ENCODE measurements at places on chromosomes 2 and 18.

- DNase-seq: no peak
Observed at GRCh38 chr2:230906471-230907230, 18.4 kb downstream of the GPR55 start.

DNA sequence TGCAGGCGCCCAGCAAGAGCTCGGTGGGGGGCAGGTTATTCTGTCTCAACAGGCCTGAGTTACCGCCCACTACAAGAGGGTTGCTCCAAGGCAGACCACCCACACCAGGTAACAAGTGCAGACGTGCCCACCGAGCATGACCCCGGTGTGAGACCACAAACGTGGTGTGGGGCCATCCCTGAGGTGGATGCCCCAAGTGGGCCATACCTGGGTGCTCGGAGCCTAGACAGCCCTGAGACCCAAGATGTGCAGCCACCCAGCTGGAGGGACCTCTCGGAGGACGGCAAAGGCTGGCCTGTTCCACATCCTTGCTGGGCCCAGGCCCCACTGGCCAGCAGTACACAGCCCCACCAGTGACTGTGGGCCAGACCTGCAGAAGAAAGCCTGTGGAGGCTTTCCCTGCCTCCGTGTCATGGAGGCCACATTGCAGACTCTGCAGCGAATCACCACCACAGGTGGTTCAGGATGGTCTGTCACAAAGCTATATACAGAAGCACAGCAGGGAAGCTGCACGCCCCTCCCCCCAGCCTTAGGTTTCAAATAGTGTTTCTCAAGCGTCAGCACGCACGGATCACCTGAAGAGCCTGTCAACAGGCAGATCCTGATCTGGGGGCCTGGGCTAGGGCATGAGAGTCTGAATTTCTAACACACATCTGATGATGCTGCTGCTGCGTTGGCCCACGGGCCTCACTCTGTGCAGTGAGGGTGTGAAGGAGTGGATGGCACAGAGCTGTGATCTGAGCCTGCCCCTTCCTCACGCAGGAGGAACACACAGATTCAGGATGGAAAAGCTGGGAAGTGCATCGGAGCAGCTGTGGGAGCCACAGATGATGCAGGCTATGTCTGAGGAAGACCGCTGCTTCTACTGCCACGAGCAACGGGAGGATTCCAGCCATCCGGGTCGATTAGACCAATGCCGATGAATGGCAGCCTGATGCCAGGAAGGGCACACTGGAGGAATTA lies 96.8 kb downstream of the UXS1 start:
- no peak for DNase-seq

- DNase-seq: peak; percentile 43
Observed at GRCh38 chr2:179031731-179032408, 18.1 kb downstream of the CCDC141 start.

DNA sequence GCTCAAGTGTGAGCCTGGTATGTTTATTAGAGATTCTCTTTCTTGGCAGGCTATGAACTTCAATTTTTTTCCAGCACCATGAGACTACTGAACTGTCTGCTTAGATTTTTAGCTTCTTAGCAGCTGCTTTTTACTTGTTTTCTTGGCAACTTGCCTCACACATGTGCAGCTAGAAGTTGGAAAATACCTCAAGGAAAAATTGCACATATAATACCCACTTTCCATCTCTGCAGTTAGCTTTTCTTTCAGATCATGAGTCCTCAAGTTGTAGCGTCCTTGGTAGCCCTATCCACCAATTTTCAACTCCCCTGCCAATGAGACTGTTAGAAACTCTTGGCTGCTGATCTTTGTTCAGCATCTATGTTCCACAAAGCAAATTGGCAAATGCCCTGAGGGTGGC lies 302.1 kb downstream of the HRH4 start:
- DNase-seq: no peak

DNA sequence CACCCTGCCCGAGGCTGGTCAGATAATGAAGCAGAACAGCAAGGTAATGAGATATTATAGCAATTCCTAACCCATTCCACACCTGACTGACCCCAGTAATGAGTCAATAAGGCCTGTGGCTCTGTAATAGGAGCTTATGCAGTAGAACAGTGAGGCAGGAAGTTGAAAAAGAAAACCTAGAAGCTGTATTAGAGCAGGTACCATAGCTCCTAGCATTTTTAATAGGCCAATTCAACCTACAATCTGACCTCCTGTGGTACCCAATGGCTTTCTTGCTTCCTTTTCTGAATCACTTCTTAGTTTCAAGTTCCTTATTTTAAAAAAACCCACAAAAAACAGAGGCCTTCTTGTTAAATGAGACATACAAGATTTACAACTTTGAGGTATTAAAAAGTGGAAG lies 43.6 kb upstream of the MAP2 start:
- no peak for DNase-seq

DNA sequence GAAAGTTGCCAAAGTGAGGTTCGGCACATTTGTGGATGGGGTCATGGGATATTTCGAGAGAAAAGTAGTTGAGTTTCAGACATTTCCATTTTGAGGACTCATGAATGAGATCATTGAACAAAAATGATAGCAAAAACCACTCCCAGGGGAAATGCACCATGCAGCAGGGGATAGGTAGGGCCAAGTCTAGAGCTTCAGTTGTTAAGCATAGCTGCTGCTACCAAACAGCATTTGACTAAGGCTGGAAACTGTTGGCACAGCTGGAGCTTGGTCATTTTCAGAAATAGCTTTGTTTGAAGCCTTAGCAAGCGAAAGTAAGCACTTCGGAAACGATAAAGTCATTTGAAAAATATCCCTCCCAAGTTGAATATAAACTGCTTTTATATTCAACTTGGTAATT lies 431.8 kb downstream of the SOCS6 start:
- no peak for DNase-seq

- no peak for DNase-seq
Observed at GRCh38 chr18:48335829-48336228, 73.4 kb downstream of the ZBTB7C start.

DNA sequence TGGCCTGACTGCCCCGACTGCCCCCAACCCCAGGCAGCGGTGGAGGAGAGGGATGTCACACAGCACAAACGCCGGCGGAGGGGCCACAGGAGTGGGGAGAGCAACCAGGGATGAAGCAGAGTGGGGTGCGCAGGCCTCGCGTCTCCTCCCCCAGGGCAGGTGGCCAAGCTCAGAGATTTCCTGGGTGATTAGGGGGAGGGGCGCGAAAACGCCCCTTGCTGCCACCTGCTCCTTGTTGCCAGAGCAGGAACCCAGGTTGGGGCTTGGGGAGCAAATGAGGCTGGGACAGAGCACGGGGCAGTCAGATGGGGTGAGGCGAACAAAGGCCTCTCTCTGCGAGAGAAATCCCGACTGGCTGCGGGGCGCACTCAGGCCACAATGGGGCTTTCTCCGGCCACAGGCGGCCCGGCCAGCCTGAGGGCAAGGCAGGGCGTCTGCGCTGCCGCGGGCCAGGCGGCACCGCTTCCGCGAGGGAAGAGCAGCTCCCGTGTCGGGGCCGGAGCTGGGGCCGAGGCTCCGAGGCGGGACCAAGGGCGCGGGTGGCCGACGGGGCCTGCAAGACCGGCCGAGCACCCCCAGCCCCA lies 11.5 kb downstream of the TEX44 start:
- peak; percentile 29 for DNase-seq

DNA sequence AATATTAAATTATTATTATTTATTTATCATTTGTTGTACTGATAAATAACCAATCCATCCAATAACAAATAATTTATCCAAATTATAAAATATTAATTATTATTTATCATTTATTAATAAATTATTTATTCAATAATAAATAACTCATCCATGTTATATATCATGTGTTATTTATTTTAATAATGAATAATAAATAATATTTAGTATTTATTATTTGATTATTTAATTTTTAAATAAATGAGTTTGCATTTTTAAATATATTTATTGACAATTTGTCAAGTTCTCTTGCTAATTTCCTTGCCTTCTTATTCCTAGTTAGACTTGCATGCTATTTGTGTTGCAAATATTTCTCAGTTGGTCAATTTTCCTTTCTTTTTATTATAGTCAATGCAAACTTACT lies 995.4 kb downstream of the TSN start:
- no peak for DNase-seq

DNA sequence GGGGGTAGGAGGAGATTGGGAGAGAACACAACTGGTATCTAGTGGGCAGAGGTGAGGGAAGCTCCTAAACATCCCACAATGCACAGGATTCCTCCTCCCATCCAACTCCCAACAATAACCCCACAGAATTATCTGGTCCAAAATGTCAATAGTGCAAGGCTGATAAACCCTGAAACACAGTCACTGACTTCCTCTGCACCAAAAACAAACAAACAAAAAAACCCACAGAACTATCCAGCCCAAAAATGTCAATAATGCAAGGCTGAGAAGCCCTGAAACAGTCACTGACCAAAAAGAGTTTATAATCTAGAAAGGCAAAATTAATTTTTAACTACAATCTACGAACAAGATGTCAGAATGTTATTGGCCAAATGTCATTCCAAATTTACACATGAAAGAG lies 9.8 kb downstream of the TMX3 start:
- no peak for DNase-seq

DNA sequence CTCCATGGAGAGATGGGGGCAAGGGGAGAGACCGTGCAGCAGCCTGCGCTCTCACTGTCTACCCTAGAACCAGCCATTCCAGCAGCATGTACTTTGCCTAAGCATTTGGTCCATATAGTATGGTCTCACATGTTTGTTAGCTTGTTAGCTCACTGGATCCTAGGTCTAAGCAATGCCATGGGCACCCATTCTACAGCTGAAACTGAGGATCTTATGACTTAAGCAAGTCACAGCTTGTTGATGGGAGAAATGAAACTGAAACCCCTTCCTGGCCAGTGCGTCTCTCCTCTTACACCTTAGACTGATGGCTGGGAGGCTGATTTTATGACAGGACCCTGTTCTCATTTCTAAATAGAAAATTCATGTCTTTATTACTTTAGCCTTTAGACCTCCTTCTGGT lies 90.1 kb downstream of the EPAS1 start:
- no peak for DNase-seq

- DNase-seq: no peak
Observed at GRCh38 chr2:182359027-182359989, 67.5 kb downstream of the PDE1A start.

DNA sequence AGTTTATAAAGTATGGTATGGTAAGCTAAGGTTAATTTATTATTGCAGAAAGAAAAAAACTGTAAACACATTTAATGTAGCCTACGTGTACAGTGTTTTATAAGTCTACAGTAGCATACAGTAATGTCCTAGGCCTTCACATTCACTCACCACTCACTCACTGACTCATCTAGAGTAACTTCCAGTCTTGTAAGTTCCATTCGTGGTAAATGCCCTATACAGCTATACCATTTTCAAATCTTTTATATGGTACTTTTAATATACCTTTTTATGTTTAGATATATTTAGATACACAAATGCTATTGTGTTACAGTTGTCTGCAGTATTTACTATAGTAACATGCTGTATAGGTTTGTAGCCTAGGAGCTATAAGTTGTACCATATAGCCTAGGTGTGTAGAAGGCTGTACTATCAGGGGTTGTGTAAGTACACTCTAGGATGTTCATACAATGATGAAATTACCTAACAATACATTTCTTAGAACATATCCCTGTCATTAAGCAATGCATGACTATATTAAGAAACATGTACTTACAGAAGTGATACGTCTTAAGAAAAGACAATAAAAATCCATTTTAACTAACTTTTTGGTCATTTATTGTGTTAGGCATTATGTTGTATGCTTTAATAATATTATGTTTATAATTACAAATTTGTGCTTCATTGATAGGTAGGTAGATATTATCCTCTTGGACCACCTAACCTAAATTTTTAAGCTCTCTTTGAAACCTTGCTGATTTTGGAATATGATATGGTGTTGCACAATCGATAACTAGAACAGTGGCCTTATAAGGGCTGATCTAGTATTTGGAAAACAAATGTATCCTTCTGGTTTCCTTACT lies 51.9 kb downstream of the VRK2 start:
- no peak for DNase-seq

GRCh38 chr2:126786765-126787164 lies 111.9 kb upstream of the TEX51 start:
- no peak for DNase-seq

DNA sequence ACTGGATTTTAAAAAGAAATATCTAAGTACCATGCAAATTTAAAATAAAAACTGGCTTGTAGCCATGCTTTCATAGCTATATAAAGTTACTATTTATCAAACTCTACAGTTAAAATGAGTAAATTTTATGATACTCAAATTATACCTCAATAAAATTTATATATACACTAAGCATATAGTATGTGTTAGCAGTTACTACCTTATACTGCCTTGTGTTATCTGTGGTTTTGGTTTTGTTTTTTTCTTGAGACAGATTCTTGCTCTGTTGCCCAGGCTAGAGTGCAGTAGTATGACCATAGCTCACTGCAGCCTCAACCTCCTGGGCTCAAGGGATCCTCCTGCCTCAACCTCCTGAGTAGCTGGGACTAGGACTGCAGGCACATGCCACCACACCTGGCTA lies 342.1 kb downstream of the KIAA1328 start:
- no peak for DNase-seq

GRCh38 chr2:23124214-23124750 lies 260.7 kb upstream of the KLHL29 start:
- no peak for DNase-seq

DNA sequence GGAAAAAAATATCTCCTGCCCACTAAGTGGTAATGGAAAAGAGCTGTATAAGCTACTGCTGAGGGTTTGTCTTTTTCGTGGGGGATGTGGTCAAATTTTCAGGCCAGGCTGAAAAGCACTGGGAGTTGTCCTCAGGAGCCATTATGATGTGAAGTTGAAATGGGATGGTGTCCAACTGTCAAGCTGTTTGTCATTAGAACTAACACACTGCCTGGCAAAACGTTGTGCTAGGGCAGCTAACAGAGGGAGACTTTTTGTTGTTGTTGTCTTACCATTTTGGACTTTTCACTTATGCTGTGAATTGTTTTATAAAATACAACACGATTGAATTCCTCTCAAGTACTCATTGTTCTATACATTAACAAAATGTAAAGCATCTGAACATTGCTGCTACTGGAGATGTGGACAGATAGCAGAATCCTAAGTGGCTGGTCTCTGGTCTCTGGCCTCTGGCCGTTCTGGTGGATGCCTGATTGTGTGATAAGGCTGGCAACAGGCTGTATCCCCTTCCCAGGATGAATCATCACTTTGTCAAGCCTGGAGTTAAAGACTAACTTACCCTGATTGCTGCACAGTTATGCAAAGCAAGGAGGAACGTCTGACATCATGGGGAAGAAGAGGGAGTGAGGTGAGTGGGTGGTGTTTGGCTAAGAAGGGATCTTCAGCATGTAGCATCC lies 2.3 kb downstream of the MYO1B start:
- DNase-seq: no peak

GRCh38 chr2:120546048-120546864 lies 189.4 kb upstream of the GLI2 start:
- no peak for DNase-seq

GRCh38 chr2:179560257-179560735 lies 295.7 kb upstream of the SESTD1 start:
- DNase-seq: no peak

DNA sequence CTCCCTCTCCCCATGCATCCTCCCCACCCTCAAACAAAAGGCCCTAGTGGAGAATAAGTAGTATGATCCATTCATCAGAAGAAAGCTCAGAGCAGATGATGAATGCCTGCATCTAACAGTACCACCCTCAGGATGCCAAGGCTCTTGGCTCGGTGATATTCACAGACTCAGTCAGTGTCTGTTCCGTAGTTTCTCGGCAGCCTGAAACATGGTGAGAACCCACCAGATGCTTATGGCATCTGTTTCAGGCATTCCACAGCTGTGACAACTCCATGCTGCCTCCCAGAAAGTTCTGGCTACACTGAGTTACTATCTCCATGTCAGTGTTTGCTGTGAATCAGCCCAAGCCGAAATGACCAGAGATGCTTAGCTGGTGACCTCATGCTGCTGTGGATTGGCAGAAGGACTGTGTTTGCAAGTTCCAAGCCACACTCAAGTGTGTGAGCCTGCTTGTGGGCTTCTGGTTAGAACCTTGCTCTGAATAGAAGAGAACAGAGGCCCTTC lies 83.9 kb downstream of the WDSUB1 start:
- DNase-seq: no peak

Measured in activated naive CD4-positive, alpha-beta T cell treated with anti-CD3 and anti-CD28 coated beads, Interleukin-2, amount 10 ng/mL, durations not matched to agents 7 days and 5 days (primary cell).